ENCODE measurements at places on chromosomes 1 and 21.

- DNase-seq = peak; percentile 52
Measured at GRCh38 chr1:177596485-177596884, 373.4 kb downstream of the SEC16B start.

- DNase-seq = no peak
Measured at GRCh38 chr1:33335020-33335419, 14.1 kb upstream of the A3GALT2 start.

- DNase-seq = no peak
Measured at GRCh38 chr1:31689854-31690253, 14.0 kb downstream of the COL16A1 start.

GRCh38 chr1:1274299-1274930 is 761 bp upstream of the UBE2J2 start:
- DNase-seq = no peak

GRCh38 chr1:222040121-222040805 is 298.4 kb upstream of the DUSP10 start:
- no peak for DNase-seq

GRCh38 chr1:21702780-21703179 is 33.6 kb upstream of the RAP1GAP start:
- no peak for DNase-seq

DNA sequence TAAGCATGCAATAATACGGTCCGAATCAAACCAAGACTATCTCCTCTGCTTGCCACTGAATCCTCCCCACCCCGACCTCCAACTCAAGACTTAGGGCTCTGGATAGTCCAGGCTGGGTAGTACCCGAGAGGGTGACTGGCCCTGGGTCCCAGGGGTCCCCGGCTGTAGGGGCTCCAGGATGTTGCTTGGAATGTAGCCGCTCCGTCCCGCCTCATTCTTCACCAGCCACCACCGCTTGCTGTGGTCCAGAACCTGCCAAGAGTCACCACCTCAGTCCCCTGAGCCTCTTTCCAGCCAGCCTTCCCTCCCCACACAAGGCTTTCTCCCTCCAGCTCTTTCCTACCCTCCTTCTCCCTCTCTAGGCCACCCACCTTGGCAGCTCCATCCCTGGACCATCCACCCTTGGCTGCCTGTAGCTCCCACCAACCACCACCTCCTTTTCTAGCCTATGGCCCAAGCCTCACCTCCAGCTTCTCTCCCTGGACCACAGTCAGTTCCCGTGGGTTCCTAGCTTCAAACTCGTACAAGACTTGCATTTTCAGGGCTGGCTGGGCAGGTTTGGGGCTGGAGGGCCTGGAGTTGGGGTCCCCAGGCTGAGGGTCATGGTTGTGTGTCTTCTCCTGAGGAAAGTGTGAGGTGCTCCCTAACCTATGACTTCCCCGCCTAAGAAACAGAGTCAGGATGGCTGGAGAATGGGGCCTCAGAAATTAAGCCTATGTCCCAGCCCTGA is 10.9 kb upstream of the GSTM3 start:
- DNase-seq = no peak

DNA sequence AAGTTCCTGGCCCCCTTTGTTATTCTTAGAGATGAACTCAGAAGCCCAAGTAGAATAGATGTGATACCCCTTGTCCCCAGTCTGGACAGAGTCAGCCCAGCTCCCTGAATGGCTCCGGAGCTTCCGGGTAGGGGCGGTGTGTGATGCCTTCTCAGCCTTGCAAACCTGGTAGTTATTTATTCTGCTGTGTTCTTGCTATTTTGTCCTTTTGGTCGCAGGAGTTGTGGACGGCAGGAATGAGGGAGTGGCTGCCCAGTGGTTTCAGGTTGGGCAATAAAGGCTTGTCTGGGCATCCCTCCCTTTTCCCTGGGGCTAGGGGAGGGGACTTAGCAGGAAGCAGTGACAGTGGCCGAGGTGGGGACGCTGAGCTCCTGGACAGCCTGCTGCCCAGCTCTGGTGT is 2.8 kb downstream of the PTPRU start:
- no peak for DNase-seq

DNA sequence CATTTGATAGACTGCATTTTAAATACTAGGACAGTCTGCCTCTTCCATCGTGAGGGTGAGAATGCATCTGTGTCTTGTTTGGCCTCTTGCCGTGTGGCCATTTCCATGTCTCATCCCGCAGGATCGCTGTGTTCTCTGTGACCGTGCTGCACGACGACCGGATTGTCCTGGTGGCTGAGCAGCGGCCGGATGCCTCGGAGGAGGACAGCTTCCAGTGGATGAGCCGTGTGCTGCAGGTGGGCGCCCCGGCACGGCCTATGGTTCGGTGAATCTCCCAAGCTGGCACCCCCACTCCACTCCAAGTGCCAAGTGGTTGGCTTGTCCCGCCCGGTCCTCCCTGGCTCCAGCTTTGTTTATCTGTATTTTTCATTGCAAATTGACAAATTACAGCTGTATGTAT is 55.2 kb downstream of the S100B start:
- DNase-seq = no peak

DNA sequence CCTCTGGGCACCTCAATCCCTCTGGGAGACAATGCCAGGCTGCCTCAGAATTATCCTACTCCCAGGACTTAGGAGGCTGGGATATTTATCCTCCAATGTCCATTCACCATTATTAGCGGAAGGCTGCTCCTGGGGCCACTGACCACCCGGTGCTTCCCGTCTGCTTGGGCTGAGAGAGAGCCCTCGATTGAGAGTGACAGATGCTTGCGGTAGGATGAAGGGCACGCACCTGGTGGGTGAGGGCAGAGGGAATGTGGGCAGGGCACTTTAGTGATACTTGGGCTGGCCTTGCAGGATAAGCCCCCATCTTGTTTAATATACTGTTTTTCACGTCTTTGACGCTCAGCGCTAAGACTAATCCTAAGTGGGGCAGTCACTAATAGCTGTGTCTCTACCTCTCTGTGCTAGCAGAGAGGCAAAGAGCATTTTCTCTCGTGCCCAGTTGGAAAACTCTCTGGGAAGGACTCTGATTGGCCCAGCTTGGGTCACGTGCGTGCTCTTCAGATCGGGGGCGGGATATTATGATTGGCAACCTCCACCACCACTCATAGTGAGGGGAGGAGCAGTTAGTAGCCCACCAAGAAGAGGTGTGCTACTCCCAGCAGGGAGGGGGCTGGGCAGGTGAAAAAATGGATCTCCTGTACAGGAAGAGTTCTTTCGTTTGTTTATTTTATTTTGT is 10.6 kb upstream of the PARS2 start:
- no peak for DNase-seq

GRCh38 chr1:111517469-111518225 is 14.2 kb upstream of the ADORA3 start:
- peak; percentile 61 for DNase-seq

- no peak for DNase-seq
Measured at GRCh38 chr1:239816081-239816782, 275.5 kb upstream of the FMN2 start.

- no peak for DNase-seq
Measured at GRCh38 chr1:63833363-63834119, 59.7 kb downstream of the ROR1 start.

DNA sequence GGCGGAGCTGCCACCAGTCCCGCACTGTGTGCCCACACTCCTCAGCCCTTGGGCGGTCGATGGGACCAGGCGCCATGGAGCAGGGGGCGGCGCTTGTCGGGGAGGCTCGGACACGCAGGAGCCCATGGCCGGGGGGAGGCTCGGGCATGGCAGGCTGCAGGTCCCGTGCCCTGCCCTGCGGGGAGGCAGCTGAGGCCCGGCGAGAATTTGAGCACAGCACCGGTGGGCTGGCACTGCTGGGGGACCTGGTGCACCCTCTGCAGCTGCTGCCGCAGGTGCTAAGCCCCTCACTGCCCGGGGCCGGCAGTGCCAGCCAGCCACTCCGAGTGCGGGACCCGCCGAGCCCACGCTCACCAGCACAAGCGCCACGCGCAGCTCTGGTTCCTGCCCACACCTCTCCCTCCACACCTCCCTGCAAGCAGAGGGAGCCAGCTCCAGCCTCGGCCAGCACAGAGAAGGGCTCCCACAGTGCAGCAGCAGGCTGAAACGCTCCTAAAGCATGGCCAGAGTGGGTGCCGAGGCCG is 267.7 kb downstream of the RYR2 start:
- DNase-seq = no peak

DNA sequence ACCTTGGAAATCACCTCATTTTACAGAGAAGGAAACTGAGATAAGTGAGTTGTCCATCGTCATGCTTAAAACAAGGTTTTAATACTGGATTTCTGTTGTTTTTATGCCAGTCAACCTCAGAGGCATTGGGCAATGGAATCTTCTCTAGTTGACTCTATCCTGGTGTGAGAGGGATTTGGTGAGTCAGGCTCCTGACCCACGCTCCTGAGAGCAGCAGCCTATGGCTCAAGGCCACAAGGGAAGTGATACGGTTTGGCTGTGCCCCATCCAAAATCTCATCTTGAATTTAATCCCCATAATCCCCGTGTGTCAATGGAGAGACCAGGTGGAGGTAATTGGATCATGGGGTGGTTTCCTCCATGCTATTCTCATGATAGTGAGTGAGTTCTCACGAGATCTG is 90.1 kb downstream of the TLR5 start:
- no peak for DNase-seq

DNA sequence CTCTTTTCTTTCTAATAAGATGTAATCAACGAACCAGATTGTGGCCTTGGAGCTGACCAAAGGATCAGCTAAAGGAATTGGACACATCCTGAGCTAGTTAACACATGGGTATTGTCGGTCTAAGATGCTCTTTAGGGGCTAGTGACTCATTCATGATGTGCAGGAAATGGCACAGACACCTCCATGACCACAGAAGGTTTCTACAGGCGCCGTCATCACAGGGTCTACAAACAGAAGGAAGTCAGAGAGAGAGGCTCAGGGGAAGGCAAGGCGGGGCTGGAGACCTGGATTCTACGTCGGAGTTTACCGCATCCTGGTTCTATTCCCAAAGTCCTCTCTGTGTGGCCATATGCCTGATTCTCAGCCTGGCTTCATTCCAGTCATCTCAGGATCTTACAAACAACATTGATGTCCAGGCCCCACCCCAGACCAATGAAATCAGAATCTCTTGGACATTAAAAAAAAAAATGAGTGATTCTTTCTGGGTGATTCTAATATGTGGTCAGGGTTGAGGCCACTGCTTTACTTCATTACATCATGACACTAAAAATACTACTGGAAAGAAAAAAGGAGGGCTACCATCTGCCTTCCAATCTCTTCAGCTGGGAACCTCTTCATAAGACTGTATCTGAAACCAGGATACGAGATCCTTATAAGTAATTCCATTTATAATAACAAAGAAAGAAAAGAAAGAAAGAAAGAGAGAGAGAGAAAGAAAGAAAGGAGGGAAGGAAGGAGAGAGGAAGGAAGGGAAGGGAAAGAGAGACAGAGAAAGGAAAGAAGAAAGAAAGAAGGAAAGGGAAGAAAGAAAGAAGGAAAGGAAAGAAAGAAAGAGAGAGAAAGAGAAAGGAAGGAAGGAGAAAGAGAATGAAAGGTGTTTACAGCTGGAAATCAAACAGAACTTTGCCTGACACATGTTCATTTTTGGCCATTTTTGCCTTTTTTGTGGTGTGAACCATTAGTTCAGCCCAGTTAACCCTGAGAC is 11.6 kb upstream of the KCNJ15 start:
- no peak for DNase-seq

DNA sequence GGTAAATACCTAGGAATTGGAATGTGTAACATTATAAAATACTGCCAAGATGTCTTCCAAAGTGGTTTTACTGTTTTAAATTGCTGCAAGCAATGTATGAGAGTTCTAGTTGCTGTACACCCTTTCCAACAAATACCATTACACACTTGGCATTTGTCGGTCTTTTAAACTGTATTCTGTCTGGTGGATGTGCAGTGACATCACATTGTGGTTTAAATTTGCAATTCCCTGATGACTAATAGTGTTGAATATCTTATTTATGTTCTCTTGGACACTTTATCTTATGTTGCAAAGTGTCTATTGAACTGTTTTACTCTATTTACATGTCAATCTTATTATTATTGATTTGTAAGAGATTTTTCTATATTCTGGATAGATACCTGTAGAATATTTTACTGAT is 561.2 kb upstream of the B3GALT2 start:
- DNase-seq = no peak

DNA sequence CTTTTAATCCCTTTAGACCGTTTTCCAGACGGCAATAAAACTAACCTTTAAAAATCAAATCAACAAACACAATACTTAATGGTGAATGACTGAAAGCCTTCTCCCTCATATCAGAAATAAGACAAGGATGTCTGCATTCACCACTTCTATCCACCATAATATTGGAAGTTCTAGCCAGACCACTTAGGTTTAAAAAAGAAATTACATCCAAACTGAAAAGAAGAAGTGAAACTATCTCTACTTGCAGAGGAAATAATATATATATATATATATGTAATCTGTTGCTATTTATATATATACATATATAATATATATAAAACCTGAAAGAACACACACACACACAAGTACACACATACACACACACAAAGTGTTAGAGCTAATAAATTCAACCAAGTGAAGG is 100.4 kb downstream of the BRINP3 start:
- DNase-seq = peak; percentile 8

DNA sequence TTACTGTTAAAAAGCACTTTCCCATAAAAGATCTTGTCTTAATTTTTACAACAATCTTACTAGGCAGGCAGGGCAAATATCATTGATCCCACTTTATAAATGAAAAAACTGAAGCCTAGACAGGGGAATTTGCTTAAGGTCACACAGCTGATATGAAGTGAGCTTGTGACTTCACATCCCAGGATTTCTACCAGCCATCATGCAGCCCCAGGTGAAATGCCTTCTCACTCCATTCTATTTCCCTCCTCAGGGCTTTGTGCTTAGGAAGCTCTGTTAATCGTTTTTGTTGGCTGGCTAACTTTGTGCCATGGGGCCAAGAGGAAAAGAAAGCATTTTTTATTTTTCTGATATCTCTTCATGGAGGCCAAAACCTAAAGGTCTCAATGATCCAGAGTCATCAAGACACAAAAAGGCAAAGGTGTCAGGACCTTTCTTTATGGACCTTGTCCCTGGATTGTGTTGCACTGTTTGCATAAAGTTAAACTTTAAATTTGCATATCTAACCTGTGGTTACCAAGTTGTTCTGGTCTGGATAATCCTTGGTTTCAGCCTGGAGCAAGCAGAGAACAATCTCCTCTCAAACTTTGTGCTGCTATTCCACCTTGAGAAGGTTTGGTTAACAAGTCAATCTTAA is 44.8 kb upstream of the ZNF326 start:
- no peak for DNase-seq

DNA sequence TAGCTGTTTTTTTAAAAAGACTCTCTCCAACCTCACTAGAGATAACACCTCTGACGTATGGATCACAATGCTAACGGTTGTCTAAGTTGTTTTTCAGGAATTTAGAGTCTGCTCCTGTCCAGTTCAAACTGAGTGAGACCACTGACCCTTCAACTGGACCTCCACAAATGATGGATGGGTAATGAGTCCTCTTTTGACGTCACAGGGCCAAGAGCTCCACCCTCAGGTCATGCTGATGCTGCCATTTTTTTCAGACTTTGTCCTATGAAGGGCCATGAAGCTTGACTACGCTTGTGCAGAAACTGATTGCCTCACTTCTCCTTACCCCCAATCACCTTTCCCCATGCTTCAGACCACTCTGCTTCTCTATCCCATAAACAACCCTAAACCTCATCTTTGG is 16.6 kb downstream of the GRIK3 start:
- no peak for DNase-seq

- peak; percentile 14 for DNase-seq
Measured at GRCh38 chr1:235902677-235903542, 36.2 kb upstream of the LYST start.

- no peak for DNase-seq
Measured at GRCh38 chr1:48214820-48215219, 7.7 kb upstream of the SLC5A9 start.

GRCh38 chr1:151998611-151999362 is 5.1 kb upstream of the S100A10 start:
- no peak for DNase-seq

- DNase-seq = no peak
Measured at GRCh38 chr1:62355095-62355494, 35.9 kb upstream of the KANK4 start.

Data from NCI-H1092 treated with DMSO at 0.1 percent for 48 hours (cell line).